ENCODE measurements at places on chromosomes 12 and 14.

GRCh38 chr14:65238456-65238855 lies 136.1 kb upstream of the MAX start:
- DNase-seq, result no peak

- DNase-seq, result no peak
These were observed 68.3 kb upstream of the AMN start for GRCh38 chr14:102854091-102854703.

- no peak for DNase-seq
These were observed 141.3 kb downstream of the CACNA1C start for GRCh38 chr12:2194060-2194459.

GRCh38 chr12:20696181-20696905 lies 1.2 kb downstream of the SLCO1C1 start:
- DNase-seq, result no peak

DNA sequence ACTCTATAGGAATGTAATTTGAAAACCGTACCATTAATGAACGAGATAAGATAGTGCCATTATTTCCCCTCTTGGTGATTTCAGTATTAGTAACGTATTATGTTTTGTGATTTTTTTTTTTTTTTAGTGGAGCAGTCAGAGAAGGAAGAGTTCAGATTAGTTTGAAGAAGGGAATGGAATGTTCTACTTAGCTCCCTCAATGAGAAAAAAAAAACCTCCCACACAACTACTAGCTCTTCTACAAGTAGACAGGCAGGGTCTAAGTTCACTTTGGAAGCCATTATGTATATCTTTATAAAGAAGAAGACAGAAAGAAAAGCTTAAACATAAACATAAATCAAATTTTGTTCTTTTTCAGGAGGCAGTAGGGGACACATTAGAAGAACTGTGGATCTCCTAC lies 27.3 kb downstream of the PNMA1 start:
- no peak for DNase-seq

- DNase-seq, result no peak
These were observed 231.9 kb upstream of the AVPR1A start for GRCh38 chr12:63382930-63383329.

DNA sequence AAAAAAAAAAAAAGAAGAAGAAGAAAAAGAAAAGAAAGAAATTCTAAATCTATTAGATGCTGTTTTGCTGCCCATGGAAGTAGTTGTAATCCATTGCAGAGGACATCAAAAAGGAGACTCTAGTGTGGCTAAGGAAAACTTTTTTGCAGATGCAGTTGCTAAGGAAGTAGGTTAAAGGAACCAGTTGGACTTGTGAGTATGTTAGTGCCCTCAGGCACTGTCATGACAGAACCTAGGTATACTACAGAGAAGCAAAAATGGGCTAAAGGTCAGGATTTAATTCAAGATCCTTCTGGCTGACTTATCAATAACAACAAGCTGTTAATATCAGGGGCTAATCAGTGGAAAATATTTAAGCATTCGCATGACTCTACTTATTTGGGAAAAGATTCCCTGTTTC lies 1571.6 kb upstream of the FLRT2 start:
- no peak for DNase-seq

GRCh38 chr14:24398653-24399446 lies at the start of gene NYNRIN:
NYNRIN (plus strand) TSS chr14:24399003; CDS start chr14:24399247, 244 bp downstream.
- DNase-seq, result no peak
